ENCODE measurements at places on chromosomes 3 and 15.

- no peak for DNase-seq
Measured at GRCh38 chr3:52596658-52597265, 60.4 kb downstream of the UQCC5 start.

GRCh38 chr3:124576565-124577493, 153.4 kb upstream of the UMPS start:
- no peak for DNase-seq

DNA sequence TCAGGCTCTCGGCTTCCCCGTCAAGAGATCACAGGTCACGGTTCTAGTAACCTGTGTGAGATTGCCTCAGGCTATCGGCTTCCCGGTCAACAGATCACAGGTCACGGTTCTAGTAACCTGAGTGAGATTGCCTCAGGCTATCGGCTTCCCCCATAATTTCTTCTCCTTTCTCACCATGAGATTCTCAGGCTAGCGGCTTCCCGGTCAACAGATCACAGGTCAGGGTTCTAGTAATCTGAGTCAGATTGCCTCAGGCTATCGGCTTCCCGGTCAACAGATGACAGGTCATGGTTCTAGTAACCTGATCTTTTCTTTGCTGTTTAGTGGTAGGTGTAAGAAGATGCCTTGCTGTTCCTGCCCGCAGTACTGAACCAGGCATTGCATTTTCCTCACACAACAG, 418.2 kb upstream of the ZNF717 start:
- no peak for DNase-seq

- no peak for DNase-seq
Measured at GRCh38 chr3:185896636-185897035, 41.2 kb downstream of the TRA2B start.

GRCh38 chr15:36903195-36903594, 197.2 kb downstream of the MEIS2 start:
- no peak for DNase-seq

DNA sequence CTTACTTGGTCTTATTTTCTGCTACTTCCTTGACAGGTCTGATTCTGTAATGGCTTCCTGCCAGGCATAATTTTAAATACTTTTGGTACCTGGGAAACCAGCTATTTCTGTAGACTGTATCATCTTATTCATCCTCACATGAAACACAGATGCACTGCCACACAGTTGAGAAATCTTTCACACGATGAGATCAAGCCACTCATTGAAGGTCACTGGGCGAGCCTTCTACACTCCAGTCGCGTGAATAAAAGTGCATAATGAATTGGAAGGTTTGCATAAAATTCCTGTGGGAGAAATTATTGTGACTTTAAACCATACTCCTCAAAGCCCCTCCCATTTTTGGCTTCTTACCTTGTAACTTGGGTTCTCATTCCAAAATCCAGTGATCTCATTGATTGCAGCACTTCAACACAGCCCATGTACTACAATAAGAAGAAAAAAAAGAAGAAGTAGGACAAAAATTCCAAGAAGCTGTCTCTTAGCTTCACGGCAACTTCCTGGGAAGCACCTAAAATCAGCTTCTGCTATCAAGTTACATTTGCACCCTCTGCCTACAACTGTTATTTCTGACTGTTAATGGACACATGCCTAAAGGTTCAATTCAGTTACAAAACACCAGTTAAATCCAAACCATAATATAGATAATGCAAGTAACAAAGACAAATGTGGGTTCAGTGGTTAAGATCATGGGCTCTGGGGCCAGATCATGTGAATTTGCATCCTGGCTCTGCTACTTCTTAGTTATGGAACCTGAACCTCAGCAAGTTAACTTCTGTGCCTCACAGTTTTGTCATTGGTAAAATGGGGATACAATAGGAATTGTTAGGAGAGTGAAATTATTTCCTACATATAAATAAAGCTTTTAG, 39.0 kb downstream of the SHC4 start:
- no peak for DNase-seq

DNA sequence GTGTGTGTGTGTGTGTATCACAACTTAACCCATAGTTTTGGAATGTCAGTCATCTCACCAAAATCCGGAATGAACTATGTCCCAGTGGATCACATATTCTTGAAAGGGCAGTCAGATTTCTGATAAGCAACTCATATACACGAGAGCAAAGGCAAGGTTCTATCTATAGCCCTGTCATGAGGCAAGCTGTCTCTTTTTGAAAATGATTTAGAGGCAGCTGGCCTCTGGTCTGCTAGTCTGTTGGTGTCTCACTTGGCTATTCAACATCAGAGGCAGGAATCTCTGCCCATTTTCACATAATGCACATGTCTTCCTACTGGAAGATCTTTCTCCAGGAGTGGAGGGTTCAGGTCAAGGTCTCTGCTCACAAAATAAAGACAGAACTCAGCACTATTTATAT, 79.8 kb downstream of the CNTN6 start:
- no peak for DNase-seq

DNA sequence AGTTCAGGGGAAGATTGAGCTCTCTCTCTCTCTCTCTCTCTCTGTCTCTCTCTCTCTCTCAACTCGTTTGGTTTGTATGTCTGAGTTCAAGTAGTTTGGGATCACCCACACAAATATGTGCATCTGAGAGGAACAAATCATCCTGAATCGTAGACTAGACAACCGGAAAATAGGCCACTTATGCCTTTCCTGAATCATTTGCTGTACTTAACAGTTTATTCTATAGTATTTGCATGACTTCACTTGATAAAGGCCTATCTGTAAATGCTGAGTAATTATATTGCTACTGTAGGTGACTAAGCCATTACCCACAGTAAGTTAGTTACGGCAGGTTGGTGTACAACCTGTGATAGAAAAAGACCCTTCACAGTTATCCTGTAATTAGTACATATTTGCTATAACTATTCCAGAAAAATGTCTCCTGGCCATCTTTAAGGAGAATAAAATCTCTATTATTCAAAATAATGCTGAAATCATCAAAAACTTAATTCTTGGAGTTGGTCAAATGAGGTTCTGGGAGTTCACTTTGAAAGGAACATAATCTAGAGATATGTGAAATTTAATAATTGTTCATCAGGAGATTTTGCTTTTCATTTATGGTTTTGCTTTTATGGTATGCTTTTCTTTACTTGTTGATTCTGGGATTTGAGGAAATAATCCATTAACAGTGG, 31.1 kb downstream of the OXSM start:
- no peak for DNase-seq
